ENCODE measurements at places on chromosomes 12 and 14.

- no peak for DNase-seq
Measured at GRCh38 chr12:44286336-44286735, 450.5 kb downstream of the TMEM117 start.

DNA sequence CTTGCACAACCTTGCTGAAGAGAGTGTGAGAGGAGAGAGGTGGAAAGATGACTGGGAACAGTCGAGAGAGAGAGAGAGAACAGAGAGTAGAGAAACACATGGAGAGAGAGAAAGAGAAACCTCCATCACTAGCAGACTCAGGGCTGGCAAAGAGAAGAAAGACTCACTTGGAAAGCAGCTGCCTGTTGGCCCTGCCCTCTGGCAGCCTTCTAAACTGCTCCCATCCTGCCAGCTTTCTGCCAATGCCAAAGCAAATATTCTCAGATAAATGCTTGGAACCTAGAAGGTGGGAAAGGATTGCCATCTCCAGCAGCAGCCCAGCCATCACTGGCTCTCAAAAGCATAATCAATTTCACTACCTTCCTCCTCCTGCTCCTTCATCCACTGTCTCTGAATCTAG lies 107.9 kb upstream of the WSCD2 start:
- DNase-seq: no peak

GRCh38 chr12:47768323-47768811 lies 4.7 kb upstream of the SLC48A1 start:
- peak; percentile 84 for DNase-seq

DNA sequence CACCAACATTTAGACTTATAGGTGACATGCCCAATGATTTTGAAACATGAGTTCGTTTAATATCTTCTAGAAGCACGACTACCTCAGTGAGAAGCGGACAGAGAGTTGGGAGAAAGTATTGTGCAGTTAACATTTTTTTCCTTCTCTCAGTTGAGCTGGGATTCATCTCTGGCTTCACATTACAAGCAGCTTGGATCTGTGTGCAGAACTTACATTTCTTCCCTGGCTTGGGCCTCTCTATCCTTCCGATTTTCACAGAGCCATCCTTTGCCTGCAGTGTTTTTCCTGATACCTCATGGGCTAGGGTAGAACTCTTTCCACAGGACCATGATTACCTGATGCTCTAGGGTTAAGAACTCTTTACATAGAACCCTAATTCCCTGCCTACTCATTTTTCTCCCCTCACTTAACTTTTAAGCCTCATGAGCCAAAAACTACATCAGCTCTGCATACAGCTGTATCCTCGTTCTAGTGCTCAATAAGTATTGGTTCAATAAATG lies 86.5 kb downstream of the FLRT2 start:
- no peak for DNase-seq

DNA sequence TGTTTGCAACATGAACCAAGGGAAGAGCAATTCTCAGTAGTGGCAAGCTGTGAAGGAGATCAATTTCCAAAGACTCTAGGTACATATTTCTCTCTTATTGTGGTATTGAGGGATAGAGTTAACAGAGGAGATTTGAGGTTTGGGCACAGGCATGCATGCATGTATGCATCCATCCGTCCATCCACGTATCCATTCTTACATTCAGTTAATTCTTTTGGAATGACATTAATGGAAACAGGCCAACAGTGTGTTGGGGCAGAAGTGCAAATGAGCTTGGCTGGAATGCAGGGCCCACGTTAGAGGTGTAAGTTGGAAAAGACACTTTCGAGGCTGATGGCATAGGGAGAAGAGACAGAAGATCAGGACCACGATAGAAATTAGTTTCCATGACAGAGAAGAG lies 216.9 kb upstream of the PELI2 start:
- DNase-seq: no peak

DNA sequence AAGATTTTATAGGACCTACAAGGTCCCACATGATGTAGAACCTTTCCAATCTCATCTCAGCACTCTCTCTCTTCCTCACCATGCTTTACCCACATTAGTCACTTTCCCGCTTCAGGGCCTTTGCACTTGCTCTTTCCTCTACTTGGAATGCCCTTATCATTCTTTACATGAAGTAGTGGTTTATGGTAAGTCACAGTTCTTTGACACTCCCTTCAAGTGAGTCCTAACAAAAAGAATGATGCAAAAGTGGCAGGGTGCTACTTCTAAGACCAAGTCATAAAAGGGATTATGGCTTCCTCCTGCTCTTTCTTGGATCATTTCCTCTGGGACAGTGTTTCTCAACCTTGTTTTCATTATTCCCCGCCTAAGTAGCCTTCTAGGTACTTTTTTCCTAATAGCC lies 13.1 kb downstream of the TMBIM4 start:
- no peak for DNase-seq

DNA sequence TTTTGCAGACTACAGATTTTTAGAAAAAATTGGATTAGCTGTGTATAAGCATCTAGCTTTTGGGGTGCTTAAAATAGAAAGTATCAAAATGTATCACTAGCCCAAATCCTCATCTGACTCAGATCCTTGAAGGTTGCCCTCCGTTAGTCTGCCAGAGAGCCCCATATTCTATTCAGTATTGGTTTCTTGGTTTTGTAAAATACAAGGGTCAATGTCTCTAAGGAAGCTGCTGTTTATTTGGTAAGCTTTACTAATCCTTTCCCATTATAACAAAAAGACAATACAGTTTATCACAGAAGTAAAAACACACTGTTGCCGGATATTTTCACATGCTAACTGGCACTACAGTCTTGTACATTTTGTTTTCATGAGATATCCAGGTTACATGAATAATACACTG lies 92.8 kb upstream of the PTHLH start:
- DNase-seq: no peak

All from mesendoderm (in vitro differentiated cells).